GF-D8 (cell line): ENCODE measurements at places on chromosomes 7 and 10.

DNA sequence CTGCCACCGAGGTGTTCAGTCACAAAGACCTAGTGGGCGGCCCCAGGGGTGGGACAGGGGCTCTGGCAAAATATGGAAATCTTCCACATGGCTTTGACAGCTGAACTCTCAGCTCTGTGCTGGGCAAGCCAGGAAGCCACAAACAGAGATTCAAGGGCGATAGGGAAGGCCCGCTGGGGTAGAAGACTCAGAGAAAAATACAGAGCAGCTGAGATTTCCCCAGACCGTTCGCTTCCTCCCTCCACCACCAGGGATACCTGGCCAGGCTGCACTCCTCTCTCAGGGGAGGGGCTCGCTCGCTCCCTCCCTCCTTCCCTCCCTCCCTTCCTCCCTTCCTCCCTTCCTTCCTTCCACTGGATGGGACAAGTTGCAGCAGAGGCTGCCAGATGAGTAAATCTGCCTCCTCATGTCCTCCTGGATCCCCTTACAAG is 260.5 kb downstream of the PRPF18 start:
- no peak for DNase-seq

DNA sequence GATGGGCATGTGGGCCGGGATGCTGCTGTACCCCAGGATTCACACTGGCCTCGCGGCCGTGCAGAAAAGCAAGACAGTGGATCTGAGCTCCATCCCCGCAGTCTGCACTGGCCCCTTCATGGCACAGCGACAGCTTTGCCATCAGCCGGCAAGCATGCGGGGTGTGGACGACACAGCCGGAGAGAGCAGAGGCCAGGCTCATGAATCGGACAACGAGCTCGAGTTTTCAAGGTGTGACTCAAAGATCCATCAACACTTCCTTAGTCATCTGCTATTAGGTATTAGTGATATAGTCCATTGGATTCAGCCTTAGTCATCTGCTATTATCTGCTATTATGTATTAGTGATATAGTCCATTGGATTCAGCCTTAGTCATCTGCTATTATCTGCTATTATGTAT is 254.7 kb downstream of the KLF6 start:
- no peak for DNase-seq

DNA sequence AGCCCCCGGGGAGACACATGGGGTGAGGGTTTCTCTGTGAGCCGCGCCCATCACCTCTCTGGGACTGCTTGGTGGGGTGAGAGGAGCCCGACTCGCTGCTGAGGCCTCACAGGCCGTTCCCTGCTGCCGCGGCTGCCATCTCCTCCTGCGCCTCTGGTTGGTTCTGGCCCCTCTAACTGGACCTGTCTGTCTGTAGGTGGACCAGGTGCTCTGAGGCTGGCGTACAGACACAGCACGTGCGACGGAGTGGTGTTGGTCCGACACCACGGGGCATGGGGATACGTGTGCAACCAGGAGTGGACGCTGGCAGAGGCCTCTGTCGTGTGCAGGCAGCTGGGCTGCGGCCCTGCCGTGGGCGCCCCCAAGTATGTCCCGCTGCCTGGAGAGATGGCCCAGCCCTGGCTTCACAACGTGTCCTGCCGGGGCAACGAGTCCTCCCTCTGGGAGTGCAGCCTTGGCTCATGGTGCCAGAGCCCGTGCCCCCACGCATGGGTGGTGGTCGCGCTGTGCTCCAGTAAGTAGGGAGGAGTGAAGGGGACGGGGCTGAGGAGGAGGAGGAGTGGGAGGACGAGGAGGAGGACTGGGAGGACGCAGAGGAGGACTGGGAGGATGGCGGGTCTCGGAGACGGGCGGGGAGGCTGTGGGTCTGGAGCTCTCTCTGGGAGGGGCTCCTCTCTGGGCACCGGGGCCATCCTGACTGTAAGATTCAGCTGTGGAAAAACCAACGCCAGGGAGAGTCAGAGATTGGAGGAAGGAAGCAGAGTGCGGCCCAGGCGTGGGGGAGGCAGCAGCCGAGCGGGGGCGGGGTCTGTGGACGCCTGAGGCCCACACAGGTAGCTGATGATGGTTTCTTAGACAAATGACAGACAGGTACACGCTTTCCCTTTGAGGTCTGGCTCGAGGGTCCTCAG is 2.6 kb downstream of the SCART1 start:
- no peak for DNase-seq

DNA sequence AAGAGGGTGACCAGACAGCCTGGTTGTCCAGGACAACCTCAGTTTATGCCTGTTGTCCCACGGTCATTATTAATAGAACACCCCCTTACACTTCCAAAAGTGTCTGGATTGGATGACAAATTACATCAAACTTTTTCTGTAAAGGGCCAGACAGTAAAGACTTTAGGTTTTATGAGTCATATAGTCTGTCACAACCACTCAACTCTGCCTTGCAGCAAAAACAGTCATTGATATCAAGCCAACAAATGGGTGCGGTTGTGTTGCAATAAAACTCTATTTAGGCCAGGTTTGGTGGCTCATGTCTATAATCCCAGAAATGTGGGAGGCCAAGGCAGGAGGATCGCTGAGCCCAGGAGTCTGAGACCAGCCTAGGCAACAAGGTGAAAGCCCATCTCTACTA is 66.7 kb upstream of the ATP6V0A4 start:
- DNase-seq, result no peak

GRCh38 chr7:157077986-157078644 is 60.6 kb upstream of the UBE3C start:
- no peak for DNase-seq

- no peak for DNase-seq
Measured at GRCh38 chr7:134619627-134620331, 26.9 kb upstream of the BPGM start.

- peak; percentile 10 for DNase-seq
Measured at GRCh38 chr10:96910488-96911395, 78.6 kb downstream of the LCOR start.

DNA sequence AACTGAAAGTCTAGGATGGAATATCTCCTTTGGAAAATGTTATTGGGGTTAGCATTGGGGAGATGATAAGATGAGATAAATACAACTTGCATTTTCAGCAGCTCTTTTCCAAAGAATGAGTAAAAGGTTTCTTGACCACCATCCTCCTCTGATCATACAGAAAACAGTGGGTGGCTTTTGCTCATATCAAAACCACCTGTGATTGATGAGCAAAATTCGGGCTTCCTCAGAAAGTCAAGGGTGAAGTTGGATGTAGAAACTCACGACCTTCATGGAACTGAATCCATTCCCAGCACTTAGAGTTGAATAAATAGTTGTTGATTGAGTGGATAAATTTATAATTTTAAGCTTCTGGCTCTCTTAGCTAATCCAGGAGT is 158.4 kb downstream of the DNAJB6 start:
- DNase-seq, result no peak

- no peak for DNase-seq
Measured at GRCh38 chr7:38303866-38304265, 30.4 kb upstream of the TARP start.

DNA sequence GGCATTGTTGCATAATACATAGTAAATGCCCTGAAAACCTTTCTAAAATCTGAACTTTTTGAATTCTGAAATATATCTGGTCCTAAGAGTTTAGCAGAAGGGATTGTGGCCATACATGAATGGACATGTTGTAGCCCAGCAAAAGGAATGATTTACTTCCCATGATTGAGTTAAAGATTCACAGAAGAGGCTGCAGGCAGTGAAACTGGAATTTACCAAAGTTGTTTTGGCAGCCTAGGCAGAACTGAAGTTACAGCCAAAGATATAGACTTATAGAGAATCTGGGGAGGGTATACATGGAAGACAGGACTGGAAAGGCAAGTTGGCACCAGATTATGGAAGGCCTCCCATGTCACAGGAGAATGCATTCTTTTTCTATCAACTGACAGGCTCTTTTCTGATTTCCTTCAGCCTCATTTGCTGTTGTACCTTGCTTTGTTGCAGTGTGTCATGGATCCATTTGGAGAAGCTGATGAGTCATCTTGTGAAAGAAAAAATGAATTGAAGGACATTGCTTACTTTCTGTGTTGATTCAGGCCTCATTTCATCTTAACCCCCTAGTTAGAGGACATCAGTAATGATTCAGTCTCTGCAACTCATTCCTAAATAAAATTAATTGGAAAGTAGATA is 356.2 kb upstream of the LRGUK start:
- DNase-seq, result no peak

DNA sequence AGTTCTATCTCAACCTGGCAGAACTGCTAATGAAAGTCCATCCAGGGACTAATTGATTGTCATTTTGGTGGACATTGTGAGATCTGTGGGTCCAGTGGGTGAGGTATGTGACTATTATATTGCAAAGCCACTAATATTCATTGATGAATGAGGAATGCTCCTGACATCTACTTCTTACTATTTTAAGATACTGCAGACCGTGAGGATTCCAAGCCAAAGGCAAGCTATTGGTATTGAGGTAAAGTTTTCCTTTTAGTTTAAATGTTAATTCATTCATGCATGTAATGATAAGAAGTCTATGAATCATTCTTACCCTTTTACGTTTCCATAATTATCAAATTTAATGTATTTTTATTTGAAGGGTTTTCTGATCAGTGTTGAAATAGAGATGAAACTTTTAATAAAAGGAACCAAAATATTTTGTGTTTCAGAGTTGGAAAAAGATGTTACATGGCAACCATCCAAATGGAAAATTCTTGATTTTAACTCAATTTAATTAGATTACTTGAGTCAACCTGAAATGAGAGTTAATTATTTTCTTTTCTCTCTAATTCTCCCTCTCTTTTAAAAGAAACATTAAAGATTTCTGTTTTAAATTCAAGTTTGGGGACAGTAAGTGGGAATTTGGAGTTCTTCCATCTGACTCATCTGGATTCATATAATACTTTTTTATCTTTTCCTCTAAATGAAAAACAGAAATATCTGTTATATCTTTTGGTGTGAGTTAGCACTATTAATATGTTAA is 39.6 kb downstream of the NUP205 start:
- no peak for DNase-seq

- DNase-seq, result no peak
Measured at GRCh38 chr7:36827726-36828703, 103.7 kb upstream of the AOAH start.

GRCh38 chr7:44191171-44191570 is 1.9 kb upstream of the GCK start:
- DNase-seq, result no peak

- DNase-seq, result no peak
Measured at GRCh38 chr10:4678951-4679671, 146.9 kb upstream of the AKR1E2 start.

DNA sequence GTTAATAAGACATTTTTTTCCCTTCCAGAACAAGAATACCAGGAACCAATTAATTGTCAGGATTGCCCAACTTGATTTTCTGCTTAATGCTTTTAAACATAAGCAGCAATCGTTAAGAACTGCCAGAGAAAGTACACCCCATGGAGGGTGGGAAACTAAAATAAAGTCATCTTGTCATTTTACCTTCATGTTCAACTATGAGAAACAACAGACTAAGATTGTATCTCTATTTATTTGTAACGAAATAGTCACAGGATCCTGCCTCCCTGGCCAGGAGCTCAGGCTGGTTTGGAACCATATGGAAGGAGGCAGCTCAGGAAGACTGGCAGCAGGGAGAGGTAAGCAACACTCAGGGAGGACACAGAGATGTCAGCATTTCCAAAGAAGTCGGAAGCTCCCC is 129.6 kb downstream of the TNS3 start:
- no peak for DNase-seq

- DNase-seq, result peak; percentile 82
Measured at GRCh38 chr10:71860243-71861029, 9.4 kb upstream of the PSAP start.

DNA sequence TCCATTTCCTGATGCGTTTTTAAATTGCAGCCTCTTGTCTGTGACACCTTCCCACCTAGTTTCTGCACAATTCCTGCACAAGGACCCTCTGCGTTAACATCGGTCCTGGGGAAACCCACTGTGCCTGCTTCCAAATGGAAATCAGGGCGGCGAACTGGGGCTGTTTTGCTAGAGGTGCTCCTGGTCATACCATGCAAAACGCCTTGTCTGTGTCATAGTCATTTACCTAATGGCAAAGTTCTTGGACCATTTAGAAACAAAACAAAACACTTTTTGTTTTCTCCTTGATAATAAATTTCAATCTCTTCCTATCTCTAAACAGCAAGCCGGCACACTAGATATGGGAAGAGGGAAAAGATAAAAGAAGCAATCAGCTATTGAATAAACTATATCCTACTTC is 206.9 kb upstream of the KLF14 start:
- DNase-seq, result no peak

DNA sequence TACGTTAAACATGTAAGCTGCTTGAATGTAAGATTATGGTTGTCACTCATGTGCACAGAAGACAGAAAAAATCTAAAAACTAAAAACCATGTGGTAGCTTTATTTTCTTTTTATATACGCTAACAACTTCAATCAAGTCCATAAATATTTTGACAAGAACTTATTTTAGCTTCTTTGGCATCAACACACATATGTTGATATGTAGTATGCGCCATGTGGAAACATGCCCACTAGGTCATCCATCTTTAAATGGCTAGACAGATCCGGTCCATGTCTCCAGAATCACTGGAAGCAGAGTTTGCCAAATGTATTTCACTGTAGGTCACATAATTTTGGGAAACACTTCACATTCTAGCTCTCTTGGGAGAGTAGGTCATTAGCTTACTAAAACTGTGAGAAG is 261.5 kb upstream of the IMMP2L start:
- no peak for DNase-seq

- DNase-seq, result no peak
Measured at GRCh38 chr10:11725912-11726311, 16.3 kb upstream of the ECHDC3 start.

GRCh38 chr7:80659120-80660055 is 20.9 kb downstream of the CD36 start:
- DNase-seq, result no peak

DNA sequence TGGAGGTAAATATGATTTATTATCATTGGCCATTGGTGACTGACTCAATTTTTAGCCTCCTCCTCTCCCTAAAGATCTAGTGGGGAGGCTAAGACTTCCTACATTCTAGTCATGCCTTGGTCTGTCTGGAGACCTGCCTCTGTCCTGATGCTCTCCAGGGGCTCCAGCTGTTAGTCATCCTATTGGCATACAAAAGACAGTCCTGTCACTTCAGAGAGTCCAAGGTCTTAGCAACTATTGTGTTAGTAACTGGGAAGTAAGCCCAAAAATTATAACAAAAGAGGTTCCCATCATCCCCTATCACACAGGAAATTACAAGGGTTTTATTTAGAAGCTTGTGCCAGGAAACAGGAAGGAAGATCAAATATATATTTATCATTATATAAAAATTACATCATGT is 400.6 kb upstream of the VSTM2A start:
- DNase-seq, result no peak
